ENCODE measurements at places on chromosomes 7 and 10. TPM values are rescaled to one million over a fixed set of nuclear protein-coding genes. Genes with fewer than 3 reads are reported as not detected.

PTN gene
- 1,663 TPM for total RNA-seq

NUTM2B gene
- total RNA-seq: 1.4 TPM

- peaks cover 58% of the 10 kb centered on the region for H3K4me1 ChIP-seq
- no peak for DNase-seq
- peaks cover 3% of the 10 kb centered on the region for H3K36me3 ChIP-seq
- peak overlapping the region; percentile 44 for H3K4me3 ChIP-seq
- H3K27ac ChIP-seq: peak overlapping the region; percentile 79
- no peaks in the 10 kb centered on the region for H3K27me3 ChIP-seq
Observed at GRCh38 chr7:47536661-47537611, 45.0 kb downstream of the TNS3 start.

- H3K4me3 ChIP-seq: no peak overlapping the region
- no peak for DNase-seq
- no peaks in the 10 kb centered on the region for H3K27me3 ChIP-seq
- no peaks in the 10 kb centered on the region for H3K36me3 ChIP-seq
- no peaks in the 10 kb centered on the region for H3K4me1 ChIP-seq
Observed at GRCh38 chr10:63935705-63936104, 414.5 kb downstream of the REEP3 start.

BUB3 gene
- 125 TPM for total RNA-seq

VIPR2 gene
- total RNA-seq: 11.3 TPM

DNA sequence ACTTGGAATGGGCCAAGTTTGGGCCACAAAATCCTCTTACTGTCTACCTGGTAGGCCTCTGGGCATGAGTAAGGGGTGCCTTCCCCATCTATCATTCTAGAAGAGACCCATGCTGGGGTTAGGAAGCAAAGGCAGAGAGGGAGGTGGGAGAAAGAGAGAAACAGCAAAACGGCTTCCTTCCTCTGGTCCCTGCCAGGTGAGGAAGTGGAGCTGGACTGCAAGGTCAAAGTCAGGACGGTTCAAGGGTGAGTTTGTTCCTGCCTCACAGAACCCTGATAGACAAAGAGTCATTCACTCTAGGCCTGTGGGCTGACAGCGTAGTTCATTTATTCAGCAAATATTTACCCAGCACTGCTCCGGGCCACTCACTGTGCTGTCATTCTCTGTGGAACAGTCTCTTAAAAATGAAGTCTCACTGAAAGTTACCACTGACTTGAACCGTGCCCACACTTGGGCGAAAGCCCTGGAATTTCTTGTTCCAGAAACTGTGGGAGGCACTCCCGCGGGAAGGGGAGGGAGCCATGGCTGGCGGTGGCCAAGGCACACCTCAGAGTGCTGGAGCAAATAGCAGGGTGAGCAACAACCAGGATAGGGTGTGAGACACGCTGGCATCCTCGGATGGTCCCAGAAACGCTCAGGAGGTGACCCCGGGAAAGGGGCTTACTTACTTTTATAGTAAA, 26.2 kb upstream of the ECHDC3 start:
- no peaks in the 10 kb centered on the region for H3K27me3 ChIP-seq
- no peaks in the 10 kb centered on the region for H3K36me3 ChIP-seq
- peaks cover 13% of the 10 kb centered on the region for H3K4me1 ChIP-seq
- H3K4me3 ChIP-seq: no peak overlapping the region
- H3K27ac ChIP-seq: no peak overlapping the region
